GM23248 (cell line): ENCODE measurements at places on chromosomes 4 and X.

DNA sequence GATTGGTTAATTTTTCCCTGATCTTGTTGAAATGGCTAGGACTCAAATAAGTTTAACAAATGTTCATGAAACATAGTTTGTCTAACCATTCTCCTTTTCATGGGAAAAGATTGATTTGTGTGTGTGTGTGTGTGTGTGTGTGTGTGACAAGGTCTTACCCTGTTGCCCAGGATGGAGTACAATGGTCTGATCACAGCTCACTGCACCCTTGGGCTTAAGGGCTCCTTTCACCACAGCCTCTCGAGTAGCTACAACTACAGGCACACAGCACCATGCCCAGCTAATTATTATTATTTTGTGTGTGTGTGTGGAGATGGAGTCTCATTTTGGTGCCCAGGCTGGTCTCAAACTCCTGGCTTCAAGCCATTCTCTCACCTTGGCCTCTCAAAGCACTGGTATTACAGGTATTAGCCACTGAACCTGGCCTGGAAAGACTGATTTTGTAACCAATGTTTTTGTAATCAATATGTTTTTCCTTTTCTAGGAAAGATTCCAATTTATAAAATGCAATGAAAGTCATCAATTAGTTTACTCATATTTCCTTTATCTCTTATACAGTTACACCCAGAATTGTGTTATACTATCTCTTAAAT, 139.3 kb downstream of the CPE start:
- no peak for DNase-seq

- DNase-seq: peak; percentile 66
Observed at GRCh38 chrX:15301924-15302323, 13.5 kb downstream of the ASB11 start.

DNA sequence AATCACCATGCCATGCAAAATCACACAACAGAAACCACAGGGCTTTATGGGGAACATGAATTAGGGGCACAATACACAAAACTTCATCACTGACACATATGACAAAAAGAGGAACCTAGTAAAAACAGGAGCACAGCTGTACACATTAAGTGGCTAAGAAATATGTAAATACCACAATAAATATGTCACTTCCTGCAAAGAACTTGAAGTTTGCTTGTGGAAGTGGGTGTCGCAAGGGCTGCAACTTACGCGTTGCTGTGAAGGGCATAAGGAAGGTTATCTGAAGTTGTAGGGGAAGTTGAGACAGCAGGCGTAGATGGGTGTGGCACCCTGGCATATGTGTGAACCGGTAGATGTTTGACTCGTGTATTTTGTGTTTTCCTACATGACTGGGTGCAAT, 42.4 kb downstream of the CLCN4 start:
- DNase-seq: peak; percentile 19

- DNase-seq: no peak
Observed at GRCh38 chr4:6609415-6610079, 30.9 kb upstream of the MRFAP1 start.

DNA sequence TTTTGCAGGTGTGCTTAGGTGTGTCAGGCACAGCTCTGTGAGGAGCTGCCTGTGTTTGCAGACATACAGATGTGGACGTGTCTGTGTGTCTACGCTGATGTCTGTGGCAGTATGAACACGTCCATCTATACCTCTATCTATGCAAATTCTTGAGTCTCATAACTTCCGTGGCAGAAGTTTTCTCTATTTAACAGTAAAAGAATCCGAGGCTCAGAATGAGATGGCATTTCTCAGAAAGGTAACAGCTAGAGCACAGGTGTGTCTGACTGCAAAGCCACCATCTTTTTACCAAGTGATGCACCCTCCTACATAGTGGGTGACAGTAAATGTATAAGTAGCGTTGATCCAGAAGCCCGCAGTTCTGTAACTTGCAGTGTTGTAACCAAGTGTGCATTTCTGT, 39.9 kb upstream of the CYP4V2 start:
- no peak for DNase-seq

DNA sequence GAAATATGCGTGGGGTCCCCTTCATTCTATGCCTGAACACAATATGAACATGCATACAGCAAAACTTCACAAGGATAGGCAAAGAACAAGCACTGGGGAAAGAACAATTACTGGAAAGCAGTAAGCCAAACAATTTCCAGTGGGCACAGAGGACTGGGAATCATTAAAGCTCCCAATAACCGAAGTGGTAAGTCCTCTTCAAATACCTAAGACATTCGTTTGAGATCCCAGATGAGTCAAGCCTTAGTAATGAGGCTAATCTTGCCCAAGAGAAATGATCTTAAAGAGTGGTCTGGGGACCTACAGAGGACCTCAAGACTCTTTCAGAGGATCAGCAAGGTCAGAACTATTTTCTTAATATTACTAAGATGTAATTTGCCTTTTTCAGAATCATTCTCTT, 28.6 kb downstream of the ANAPC10 start:
- peak; percentile 66 for DNase-seq

DNA sequence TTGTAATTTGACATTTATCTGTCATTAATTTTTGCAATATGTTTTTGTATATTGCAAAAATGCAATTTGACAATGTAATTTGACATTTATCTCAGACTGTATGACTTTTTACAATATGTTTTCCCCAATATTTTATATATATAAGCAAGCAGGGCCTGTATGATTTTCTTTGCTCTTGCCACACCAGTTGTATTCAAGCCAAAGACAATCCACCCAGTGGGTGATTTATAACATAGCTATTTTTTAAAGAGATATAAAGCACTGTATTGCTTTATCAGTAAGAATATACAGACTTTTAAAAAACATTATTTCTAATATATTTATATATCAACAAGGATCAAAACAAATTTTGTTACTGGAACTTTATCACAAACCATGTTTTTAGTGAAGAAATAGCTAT, 47.3 kb downstream of the SLIT2 start:
- DNase-seq: peak; percentile 39

GRCh38 chr4:186027405-186027804, 41.6 kb upstream of the TLR3 start:
- DNase-seq: no peak

GRCh38 chr4:171715973-171716372, 97.2 kb upstream of the GALNTL6 start:
- no peak for DNase-seq

DNA sequence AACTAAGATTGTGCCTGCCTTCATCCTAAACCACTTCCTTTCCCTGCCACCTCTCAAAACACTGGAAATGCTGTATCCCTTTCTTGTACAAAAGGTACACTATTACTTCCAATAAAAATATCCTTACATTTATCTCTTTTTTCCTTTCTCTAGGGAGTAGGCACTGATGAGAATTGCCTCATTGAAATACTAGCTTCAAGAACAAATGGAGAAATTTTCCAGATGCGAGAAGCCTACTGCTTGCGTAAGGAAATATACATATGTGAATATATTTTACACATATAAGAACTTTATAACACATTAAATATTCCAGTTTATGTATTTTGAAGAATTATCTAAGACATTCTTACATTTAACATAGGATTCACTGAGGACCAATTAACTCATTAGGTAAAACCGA, 71.7 kb downstream of the ANXA10 start:
- DNase-seq: no peak

DNA sequence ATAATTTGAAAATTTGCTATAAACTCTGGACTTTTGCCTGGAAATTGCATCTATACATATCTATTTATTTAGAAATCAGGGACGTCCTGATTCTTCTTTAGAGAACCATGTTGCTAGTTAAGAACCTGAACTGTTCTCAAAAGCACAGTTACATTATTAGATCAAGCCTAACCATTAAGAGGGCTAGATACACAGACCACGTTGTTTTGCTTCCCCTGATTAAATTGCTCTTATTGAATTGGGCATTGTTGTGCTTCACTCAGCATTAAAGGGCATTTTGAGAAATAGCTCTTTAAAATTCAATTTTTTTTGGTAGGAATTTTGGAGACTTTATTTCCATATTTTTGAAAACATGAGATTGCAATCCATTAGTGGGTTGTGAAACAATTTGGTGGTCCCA, 44.4 kb downstream of the FIP1L1 start:
- no peak for DNase-seq

- no peak for DNase-seq
Observed at GRCh38 chrX:23332888-23333821, 1.5 kb upstream of the PTCHD1 start.
